ENCODE measurements at places on chromosomes 5 and 9.

- DNase-seq = no peak
Observed at GRCh38 chr9:106816524-106816923, 46.4 kb upstream of the ZNF462 start.

DNA sequence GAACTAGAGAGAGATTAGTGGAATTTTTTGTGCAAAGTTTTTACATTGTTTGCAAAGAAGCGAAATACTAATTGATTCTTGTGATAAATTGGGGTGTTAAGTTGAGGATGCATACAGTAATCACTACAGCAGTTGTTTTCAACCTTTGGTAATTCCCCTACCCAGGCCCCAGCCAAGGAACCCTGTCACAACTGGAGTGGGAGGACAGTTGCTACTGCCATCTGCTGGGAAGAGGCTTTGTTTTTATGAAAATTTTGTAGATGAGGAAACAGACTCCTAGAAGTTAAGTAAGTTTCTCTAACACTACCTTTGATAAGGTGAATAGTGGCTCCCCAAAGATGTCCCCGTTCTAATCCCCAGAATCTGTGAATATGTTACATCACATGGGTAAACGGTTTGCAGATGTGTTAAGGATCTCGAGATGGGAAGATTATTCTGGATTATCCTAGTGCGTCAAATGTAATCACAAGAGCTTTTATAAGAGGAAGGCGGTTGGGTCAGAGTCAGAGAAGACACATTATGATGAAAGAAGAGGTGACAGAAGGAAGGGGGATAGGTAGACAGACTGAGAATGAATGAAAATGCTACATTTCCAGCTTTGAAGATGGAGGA is 34.0 kb upstream of the PPP1R2B start:
- DNase-seq = peak; percentile 4

DNA sequence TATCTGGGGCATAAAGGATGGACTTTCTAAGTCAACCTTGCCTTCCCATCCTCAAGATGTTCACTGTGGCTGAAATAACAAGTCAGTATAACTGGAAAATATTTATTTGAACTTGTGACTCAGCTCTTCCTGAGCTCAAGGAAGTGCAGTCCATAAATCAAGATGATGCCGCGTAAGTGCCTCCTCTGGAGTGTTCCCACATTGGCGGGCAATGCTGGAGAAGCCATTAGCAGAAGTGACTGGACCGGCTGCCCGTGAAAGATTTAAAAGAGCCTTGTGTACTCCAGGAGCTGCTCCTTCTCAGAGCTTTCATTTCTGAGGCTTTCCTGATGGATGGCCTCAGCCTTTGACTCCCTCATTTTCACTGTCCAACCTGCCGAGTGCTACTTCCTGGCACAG is 17.4 kb downstream of the TMOD1 start:
- peak; percentile 52 for DNase-seq

DNA sequence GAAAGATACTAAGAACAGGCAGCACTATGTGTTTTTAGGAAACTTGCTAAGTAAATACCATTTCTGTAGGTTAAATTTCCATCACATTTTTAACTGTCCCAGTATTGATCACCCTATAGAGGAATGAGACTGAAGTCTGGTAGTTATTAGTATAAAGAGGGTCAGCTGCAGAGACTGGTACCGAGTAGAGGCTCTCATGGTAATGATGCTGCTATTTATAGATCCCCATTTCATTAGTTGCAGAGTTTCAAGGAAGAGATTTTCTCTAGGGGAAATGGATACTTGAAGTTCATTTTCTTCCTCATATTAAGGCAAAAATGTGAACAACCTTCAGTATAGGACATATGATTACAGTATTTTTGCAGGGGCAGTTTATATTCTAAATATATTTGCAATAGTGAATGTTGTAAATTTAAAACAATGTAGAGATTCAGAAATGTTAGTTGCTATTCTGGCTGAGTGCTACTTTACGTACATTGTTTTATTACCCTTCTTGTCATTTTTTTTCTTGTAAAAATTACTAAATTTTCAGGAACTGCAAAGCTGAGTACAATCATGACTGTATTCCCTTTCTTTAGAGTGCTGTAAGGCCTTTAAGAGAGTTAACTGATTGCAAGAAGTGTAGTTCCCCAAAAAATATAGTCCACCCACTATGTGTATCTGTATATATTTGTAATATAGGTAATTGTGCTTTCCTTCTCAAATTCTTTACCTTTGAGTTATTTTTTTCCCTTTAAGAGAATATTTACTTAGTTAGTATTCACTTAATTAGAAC is 14.7 kb downstream of the PBX3 start:
- no peak for DNase-seq

- DNase-seq = no peak
Observed at GRCh38 chr9:129365196-129365595, 187.1 kb upstream of the IER5L start.

DNA sequence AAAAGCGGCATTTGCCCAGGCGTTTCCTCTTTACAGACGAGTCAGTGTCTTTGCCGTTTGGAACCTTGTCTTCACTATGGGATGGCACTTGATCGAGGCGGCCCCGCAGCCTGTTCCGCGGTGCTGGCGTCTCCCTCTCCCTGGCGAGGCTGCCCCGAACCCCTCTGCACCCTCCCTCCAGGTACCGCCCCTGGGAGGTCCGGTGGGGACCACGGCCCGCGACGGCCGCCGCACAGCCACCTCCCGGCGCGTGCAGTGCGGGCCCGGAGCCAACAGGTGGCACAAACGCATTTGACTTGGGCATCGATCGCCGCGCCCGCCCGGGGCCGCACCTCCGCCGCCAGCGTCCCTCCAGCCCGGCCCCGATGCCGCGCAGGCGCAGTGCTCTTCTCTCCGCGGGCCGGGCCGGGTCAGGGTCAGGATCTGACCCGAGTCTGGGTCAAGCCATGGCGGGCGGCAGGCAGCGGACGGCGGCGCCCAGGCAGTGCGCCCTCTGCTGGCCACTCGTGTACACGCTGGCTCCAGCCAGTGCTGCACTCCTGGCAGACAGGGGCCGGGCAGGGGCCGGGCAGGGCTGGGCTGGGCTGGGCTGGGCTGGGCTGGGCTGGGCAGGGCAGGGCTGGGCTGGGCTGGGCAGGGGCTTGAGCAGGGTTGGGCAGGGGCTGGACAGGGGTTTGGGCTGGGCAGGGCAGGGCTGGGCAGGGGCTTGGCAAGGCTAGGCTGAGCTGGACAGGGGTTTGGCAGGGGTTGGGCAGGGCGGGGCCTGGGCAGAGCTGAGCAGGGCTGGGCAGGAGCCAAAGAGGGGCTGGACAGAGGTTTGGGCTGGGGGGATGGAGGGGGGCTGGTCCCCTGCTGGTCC is 155.8 kb upstream of the IRX4 start:
- DNase-seq = peak; percentile 10

DNA sequence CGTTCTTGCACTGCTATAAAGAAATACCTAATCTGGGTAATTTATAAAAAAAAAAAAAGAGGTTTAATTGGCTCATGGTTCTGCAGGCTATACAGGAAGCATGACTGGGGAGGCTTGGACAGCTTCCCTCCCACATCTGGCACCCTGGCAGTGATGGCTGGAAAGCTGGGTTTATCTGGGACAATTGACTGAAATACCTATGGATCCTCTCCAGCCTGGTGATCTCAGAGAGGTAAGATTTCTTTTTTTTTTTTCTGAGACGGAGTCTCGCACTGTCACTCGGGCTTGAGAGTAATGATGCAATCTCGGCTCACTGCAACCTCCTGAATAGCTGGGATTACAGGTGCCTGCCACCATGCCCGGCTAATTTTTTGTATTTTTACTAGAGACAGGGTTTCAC is 22.7 kb upstream of the UGCG start:
- no peak for DNase-seq

DNA sequence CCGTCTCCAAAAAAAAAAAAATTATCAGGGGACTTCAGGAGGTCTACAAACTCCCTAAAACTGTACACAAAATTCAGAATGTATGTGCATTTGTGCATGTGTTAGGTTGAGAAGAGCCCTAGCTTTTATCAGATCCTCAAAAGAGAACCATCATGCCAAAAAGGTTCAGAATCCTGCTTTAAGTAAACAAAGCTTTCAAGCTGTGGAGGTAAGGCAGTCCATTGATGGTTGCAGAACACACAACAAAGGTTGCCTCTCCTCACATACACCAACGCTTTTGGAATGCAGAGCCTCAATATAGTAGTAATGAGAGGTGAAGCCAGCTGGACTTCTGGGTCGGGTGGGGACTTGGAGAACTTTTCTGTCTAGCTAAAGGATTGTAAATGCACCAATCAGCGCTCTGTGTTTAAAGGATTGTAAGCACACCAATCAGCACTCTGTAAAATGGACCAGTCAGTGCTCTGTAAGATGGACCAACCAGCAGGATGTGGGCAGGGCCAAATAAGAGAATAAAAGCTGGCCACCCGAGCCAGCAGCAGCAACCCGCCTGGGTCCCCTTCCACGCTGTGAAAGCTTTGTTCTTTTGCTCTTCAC is 57.9 kb upstream of the RNF38 start:
- DNase-seq = no peak

DNA sequence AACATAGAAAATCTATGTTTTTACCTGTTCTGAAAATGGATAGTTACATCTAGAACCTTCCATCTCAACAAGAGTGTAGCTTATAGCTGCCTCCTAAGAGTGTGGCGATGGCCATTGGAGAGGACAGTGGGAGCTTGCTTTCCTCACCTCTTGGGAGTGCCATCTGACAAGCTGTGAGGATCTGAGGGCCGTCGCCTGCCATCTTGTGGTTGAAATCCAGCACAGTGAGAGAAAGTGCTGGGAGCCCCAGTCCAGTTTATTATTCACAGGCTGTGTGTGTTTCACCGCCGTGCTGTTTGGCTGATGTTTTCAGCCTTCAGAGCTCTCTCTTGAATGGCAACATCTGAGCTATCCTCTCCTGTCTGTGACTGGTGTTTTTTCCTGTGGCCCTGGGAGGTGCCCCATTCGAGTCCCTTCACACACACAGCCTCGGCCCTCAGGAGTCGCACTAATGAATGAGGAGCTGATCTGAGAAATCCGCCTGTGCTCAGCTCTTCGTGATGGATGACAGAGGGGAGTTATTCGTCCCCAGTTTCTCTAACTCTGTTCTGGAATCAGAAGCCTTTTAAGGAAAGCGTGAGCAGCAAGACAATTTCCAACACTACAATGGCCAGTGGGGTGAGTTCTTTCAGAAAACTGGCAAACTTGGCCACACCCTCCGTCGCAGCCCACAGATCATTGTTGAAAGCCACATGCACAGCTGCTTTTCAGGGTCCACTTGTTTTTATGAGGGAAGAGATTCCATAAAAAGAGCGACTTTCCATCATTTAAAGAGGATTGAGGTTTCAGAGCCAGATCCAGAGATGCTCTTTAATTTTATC is 170.3 kb downstream of the PDZD2 start:
- peak; percentile 79 for DNase-seq

Measured in iris pigment epithelial cell (primary cell).